Activated CD8-positive, alpha-beta T cell treated with anti-CD3 and anti-CD28 coated beads for 36 hours (primary cell): ENCODE measurements at places on chromosomes 13 and 19.

DNA sequence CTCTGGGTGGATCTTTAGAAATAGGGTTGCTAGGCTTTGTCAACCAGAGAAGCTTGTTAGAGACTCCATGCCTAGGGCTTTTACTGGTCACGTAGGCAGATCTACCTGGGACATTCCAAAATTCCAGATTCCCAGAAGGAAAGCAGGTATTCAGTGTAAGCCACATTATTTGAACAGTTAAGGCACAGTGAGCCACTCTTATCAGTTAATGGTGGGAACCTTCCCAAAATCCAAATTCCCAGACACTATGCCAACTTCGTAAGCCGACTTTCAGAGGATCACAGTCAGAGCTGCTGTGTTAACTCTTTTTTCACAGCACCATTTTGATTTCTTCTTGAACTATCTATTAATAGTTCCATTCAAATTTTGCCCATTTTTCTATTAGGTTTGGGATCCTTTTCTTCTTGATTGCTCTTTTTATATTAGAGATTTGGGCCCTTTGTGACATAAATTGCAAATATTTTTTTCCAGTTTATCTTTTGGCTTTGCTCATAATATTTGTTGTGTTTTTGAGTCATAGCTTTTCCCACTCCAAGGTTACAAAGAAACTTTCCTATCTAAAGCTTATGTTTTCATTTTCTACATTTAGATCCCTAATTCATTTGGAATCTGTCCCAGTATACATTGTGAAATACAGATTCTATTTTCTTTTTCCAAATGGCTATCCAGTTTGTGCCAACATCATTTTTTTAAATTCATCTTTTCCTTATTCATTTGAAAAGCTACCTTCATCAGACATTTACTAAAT, 77.3 kb downstream of the DHRS12 start:
- DNase-seq, result no peak

DNA sequence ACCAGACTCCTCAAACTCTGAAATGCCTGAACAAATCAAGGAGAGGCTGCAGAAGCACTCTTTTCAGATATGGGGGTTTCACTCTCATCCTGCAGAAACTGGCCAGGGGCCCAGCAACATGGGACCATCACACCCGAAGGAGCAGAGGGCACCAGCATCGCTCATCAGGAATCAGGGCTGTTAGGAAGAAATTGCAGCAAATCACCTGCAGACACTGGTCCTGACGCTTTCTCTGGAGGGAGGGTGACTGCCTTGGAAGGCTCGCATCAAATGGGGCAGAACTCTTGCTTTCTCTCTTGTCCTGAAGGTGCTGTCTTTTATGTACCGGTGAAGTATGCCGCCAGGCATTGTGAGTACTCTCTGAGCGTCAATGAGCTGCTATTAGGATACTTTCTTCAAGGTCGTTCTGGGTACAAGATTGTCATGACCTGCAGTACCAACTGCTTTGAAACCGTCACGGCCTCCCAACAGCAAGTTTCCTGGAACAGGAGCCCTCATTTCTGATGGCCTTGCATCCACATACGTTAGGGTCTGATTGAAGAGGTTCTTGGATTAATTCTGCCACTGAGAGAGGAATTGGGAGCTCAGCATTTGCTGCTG, 155.7 kb upstream of the SOX1 start:
- DNase-seq, result no peak

- DNase-seq, result no peak
These were observed at the start of gene INSL3 for GRCh38 chr19:17821190-17821589. TSS of gene INSL3 (minus strand) at chr19:17821519. CDS start at chr19:17821506, 13 bp downstream.

DNA sequence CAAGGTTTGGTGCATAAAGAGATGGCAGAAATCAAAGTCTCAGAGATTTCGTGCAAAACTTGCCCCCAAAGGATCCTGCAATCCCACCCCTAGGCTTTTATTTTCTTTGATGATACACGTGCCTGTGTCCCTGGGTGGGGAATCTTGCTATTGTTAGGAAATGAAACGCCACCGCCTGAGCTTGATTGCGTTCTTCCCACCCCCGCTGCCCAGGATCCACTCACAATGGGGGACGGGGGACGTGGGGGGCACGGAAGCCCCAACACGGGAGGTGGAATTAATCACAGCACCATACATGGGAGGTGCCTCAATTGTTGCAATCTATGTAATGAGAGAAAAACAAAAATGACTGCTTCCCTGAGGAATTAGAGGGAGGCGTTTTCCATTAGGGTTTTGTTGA, 39.6 kb downstream of the ZNRF4 start:
- no peak for DNase-seq

GRCh38 chr19:52735734-52736133, 890 bp upstream of the ZNF611 start:
- peak; percentile 17 for DNase-seq

DNA sequence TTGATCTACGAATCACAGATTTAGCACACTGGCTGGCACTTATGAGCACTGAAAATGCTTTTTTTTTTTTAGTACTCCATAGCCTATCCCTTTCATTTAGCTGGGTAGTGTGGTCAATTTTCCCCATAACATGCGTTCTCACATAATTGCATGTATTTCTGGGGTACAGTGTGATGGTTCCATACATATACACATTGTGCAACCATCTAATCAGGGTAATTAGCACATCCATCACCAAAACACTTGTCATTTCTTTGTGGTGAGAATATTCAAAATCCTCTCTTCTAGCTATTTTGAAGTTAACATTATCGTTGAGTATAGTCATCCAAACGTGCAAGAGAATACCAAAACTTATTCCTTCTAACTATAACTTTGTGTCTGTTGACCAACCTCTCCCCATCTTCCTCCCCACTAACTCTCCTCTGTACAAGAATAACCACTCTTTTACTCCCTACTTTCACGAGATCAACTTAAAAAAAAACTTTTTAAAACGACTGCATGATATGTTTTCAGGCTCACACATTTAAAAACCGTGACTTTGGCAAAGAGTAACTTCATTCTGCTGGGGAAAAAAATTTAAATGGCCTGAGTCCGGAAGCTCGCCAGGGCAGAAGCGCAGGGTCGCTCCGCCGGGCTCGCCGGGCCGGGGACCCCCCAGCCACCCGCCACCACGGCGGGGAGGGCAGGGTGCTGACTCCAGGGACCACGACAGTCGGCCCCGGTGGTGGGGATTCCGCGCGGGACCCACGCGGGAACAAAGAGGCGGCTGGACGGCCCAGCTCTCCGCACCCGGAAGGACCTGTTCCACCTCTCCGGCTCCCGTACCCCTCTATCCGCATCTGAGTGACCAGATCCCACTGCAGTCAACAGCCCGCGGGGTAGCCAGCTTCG, 868 bp upstream of the UBAC2 start:
- no peak for DNase-seq

- no peak for DNase-seq
These were observed 86.5 kb upstream of the ABCC4 start for GRCh38 chr13:95387733-95388207.

- peak; percentile 34 for DNase-seq
These were observed 24.9 kb downstream of the CELF5 start for GRCh38 chr19:3249408-3249807.

- DNase-seq, result peak; percentile 83
These were observed 2.7 kb upstream of the RASAL3 start for GRCh38 chr19:15466851-15467733.

- no peak for DNase-seq
These were observed 526.2 kb downstream of the SUCLA2 start for GRCh38 chr13:47474839-47475238.

DNA sequence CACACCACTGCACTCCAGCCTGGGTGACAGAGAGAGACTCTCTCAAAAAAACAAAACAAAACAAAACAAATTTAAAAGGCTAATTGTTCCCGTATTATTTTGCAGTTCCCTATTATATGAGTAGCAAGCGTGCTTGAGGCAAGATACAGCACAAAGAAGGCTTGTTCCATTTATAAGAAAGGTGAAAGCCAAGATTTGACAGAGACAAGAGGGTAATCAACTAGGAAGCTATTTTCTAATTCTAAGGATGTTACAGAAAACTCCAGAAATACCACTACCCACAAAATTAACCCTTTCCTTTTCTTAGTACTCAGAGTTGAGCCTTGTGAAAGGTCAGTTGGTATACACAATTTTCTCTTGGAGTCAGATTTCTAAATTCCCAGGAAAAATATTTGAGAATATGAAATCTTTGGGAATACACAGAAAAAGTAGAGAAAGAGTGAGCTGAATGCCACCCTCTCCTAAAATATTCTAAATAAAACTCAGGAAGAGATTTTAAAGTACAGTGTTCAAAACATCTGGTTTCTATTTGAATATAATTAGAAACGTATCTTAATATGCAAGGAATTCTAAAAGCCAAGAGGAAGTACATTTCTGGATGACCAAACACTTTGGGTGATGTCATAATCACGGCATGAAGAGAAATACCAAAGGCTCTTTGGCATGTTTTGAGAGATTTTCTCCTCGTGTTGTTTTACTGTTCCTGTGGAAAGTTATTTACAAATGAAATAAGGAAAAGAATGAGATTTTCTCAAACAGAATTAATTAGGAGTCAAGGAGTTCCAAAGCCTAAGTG, 63.0 kb upstream of the FLT1 start:
- DNase-seq, result no peak

DNA sequence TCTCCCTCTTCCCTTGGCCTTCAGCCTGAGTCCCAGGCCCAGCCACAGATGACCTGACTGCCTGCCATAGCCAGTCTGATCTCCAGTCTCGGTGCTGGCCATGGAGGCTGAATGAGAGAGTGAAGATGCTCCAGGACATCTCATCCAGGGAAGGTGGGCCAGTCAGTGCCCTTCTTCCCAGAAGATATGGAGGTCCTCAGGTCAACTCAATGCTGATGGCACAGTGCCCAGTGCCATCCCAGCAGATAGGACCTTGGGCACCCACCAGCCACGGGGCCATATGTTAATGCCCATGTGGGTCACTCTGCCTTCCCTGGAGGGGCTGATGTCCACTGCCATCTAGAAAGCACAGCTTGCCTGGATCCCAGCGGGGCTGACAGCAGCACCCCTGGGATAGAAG, 7.2 kb downstream of the VSTM2B start:
- no peak for DNase-seq

DNA sequence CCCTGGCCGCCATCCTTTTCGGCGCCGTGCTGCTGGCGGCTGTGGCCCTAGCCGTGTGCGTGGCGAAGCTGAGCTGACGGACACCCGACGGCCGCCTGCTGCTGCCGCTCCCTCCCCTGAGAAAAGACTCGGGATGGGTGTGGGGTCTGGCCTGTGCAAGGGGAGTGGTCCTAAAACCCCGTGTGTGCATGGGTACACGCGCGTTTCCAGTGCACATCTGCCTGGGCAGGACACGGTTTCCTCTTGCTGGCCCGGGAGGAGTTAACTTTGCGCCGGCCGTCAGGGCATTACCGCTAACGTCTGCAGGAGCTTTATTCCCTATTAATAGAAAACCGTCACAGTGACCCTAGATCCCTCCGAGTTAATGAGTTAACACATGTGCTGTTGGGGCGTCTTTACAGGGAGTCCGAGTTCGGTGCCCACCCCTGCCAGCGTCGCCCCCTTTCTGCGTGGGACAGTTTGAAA, 1.3 kb downstream of the RGS9BP start:
- DNase-seq, result no peak

- no peak for DNase-seq
These were observed 25.8 kb upstream of the PRR20A start for GRCh38 chr13:57114945-57115344.

DNA sequence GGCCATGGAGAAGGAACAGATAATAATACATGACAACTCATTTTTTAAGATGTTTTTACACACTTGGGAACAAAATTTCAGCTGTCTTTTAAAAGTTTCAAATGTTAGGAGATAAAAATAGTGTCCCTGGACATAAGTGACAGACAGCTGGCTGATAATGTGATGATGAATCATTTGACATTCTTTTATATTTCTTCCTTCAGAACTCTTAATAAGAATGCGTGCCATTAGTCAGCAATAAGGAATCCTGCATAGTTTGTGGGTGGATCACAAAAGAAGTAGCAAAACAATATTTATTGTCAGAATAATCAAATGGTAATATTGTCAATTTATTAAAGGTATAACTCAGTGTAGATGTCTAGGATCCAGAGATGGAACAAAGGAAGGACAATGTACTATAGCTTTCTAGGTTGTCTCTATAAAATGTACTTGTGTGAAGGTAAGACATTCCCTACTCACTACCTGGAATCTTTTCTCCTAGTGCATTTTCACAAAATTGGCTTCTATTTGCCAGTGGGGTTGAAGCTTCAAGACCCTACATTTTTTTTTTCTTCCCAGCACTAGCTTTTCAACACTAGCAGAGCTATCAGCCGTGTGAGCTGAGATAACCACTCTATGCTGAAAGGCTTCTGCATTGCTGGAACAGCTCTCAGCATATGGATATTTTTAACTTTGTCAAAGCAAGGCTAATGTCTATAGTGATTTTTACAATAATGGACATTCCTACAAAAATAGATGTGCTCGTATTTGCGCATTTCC, 175.6 kb upstream of the SLITRK6 start:
- no peak for DNase-seq

DNA sequence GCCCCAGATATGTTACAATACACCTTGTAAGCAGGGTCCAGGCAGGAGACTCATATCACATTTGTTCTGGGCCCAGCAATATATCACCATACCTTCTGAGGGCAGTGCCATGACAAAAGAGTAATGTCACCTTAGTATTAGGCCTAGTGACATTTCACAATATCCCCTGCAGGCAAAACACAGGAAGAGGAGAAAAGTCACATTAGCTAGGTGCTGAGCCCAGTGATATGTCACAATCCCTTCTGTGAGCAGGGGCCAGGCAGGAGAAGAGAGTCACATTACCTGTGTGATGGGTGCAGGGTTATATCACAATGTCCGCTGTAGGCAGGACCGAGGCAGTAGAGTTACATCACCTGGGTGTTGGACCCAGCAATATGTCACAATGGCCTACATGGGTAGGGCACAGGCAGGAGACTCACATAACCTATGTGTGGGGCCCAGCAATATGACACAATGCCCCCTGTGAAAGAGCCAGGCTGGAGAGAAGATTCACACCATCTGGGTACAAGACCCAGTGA, 12.4 kb upstream of the ZNF91 start:
- DNase-seq, result no peak

DNA sequence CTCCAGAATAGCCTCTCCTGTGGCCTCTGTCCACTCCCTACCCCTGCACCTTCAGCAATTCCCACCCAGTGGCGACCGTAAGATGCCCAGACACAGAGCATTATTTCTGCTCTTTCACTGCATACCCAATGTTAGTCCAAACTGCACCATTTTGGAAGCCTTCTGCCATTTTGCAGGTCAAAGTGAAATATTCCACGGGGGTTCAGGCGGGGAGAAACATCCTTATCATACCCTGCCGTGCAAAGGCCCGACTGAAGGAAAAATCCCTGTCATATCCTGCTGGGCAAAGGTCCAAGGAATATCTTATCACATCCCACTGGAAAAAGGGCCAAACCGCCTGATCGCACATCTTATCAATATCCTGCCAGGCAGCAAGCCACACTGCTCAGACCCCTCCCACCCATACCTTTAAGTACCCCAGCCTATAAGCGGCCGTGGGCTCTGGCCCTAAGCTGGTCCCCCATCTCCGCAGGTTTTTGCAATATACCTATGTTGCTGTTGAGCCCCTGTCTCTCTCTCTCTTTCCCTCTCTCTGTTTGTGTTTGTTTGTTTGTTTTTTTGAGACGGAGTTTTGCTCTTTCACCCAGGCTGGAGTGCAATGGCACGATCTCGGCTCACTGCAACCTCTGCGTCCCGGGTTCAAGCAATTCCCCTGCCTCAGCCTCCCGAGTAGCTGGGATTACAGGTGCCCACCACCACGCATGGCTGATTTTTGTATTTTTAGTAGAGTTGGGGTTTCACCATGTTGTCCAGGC, 18.2 kb downstream of the CLEC11A start:
- DNase-seq, result no peak

GRCh38 chr19:46069806-46070341, 29.1 kb upstream of the IGFL4 start:
- no peak for DNase-seq
